ENCODE measurements at places on chromosomes 2 and 18. TPM values are rescaled to one million over a fixed set of nuclear protein-coding genes. Genes with fewer than 3 reads are reported as not detected.
A peak's percentile ranks its signal among the peaks of the same experiment; 100 is the strongest.

The NXPH2 gene
- total RNA-seq = 1.3 TPM

The CXCR1 gene
- not detected for total RNA-seq

The PAIP2B gene
- 16.8 TPM for total RNA-seq

The ASB18 gene
- not detected for total RNA-seq

The KCNG2 gene
- 0.15 TPM for total RNA-seq

The NEU2 gene
- total RNA-seq = not detected

The PTPRM gene
- total RNA-seq = 6.2 TPM

- H3K36me3 ChIP-seq = no peaks in the 10 kb centered on the region
- H3K4me3 ChIP-seq = no peak overlapping the region
- peaks cover 3% of the 10 kb centered on the region for H3K4me1 ChIP-seq
- H3K27ac ChIP-seq = no peak overlapping the region
Measured at GRCh38 chr2:158120664-158121641, 19.3 kb downstream of the UPP2 start.

GRCh38 chr18:24060644-24061043, 46.1 kb downstream of the TTC39C start:
- no peak for DNase-seq
- no peak overlapping the region for H3K4me3 ChIP-seq
- H3K4me1 ChIP-seq = peaks cover 3% of the 10 kb centered on the region
- H3K27me3 ChIP-seq = no peaks in the 10 kb centered on the region

DNA sequence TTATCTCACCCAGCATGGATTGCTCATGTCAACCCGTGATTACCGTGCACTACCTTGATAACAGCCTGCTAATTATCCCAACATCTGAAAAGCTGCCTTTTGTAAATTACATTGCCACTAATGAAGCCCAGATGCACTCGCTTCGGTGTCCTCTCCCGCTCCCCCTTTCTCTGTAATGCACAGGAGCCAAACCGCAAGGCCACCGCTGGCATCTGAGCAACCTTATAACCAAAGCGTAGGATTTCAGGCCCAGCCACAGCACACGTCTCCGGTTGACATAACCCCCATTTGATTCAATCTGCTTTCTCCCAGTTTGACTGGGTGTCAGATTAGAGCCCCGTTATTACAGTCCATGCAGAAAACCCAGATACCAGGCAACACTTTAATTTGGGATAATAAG, 341.2 kb downstream of the ALK start:
- no peaks in the 10 kb centered on the region for H3K36me3 ChIP-seq
- H3K27ac ChIP-seq = no peak overlapping the region
- peaks cover 2% of the 10 kb centered on the region for H3K4me1 ChIP-seq
- no peak for DNase-seq
- H3K4me3 ChIP-seq = no peak overlapping the region

- H3K4me3 ChIP-seq = no peak overlapping the region
- no peaks in the 10 kb centered on the region for H3K4me1 ChIP-seq
- no peak for DNase-seq
- no peaks in the 10 kb centered on the region for H3K36me3 ChIP-seq
- H3K27ac ChIP-seq = no peak overlapping the region
Measured at GRCh38 chr2:120509991-120510735, 164.2 kb downstream of the INHBB start.

DNA sequence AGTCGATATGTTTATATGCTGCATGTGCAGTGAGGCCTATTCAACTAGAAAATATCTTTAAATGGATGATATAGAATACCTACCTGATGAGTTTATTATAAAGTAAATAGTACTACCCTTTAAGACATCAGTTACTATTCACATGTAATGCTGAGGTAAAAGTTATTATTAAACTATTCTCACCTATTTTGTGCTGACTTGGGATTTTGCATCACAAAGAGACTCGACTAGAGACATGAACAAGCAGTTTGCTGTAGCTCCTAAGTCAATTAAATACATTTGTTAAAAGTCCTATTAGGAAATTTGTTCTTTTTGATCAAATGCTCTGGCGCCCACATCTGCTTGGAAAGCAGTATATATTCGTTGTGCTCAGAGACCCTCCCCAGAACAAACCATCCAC, 164.1 kb downstream of the CCDC85A start:
- no peaks in the 10 kb centered on the region for H3K36me3 ChIP-seq
- peaks cover 6% of the 10 kb centered on the region for H3K4me1 ChIP-seq
- H3K4me3 ChIP-seq = no peak overlapping the region
- H3K27ac ChIP-seq = no peak overlapping the region

DNA sequence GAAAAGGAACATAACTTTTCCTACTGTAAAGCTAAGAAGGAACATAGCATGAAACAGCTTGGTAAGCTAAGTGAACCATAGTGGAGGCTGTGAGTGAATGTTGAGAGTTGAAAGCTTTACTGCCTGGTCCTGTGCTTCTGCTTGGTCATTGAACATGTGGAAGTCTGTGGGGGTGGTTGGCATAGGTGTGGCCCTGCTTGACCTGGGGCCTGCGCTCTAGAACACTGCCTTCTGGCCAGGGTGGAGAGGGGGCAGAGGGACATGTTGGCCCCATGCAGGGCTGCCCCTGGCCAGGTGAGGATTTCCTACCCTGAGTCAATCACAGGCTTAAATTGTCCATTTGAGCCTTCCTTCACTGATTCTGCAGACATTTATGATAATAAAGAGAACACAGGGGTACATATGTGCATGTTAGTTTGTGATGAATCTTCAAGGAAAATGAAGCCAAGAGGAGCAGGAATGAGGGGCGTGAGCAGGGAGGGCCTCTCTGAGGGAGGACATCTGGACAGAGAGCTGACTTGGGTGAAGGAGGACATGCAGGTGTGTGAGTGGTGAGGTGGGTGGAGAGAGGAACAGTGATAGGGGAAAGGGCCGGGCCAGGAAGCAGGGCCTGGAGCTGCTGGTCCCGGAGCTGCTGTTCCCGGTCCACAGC, 16.6 kb downstream of the TRAF3IP1 start:
- H3K4me1 ChIP-seq = no peaks in the 10 kb centered on the region
- no peak overlapping the region for H3K27ac ChIP-seq
- H3K4me3 ChIP-seq = no peak overlapping the region
- no peak for DNase-seq

- H3K27me3 ChIP-seq = no peaks in the 10 kb centered on the region
- no peak for DNase-seq
- H3K36me3 ChIP-seq = no peaks in the 10 kb centered on the region
- H3K4me3 ChIP-seq = no peak overlapping the region
Measured at GRCh38 chr18:34117319-34117718, 107.4 kb downstream of the NOL4 start.

DNA sequence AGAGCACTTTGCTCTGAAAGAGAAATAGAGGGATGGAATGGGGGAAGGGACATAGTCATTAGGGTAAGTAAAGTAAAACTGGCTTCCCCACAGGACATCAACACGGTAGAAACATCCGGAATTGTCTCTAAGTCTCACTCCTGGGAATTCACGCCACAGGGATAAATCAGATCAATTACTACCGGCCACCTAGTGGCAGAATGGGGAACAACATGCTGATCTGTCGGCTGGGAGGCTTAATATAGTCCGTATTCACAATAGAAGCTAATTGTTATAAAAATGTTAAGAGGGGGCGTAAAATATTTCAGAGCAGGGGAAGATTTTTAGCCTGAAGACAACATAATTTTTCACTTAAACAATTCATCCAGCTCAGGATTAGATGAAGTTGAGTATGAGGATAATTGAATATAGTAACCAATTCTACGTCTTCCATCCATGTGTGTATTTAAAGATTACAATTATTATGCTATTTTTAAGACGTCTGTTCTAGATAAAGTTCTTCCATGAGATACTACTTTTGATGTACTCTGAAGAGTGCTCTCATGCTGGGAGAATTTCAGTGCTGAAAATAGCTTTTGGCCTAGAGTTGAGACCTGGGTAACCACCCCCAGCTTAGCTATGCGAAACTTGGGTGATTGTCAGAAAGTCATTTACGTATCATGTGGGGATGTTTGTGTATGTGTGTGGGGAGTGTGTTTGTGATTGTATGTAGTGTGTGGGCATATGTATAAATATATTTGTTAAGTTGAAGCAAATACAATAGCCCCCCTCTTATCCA, 65.7 kb downstream of the LRRTM1 start:
- peak; percentile 43 for DNase-seq
- no peaks in the 10 kb centered on the region for H3K4me1 ChIP-seq
- H3K27ac ChIP-seq = no peak overlapping the region
- H3K4me3 ChIP-seq = no peak overlapping the region

- H3K27me3 ChIP-seq = 0 out of 2 replicates have a peak, but pooled peaks cover under 1% of the 10 kb centered on the region
- H3K4me1 ChIP-seq = no peaks in the 10 kb centered on the region
- H3K4me3 ChIP-seq = peak overlapping the region; percentile 8
Measured at GRCh38 chr18:13318731-13319501, 100.4 kb downstream of the LDLRAD4 start.

GRCh38 chr2:47008381-47009252, 93.0 kb upstream of the MCFD2 start:
- no peak overlapping the region for H3K27ac ChIP-seq
- peak; percentile 49 for DNase-seq

DNA sequence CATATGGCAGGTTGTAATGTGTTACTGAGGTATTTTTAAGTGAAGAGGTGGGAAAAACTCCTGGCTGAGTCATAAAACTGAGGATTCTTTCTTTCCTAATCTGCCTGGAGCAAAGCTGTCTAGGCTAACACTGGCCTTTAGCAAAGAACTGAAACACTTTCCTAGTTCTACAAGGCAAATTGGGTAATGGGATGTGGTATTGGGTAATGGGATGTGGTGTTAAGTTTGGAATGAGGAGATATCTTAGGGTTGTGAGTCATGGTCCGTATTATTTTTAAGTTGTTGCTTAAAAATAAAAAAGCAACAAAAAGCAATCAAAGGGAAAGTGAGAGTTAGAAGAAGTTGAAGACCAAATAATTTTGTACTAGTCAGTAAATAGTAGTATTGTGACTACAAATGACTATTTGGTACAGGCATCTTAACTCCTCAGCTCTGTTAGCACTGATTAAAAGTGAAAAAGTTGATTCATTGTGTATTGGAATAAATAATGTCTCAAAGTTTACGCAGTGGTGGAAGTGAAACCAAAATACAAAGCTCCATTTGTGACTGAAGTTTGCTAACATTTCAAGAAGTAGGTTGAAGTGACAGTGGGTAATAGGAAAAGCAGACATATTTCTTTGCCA, 216.8 kb downstream of the CAMKMT start:
- no peak for DNase-seq
- H3K27ac ChIP-seq = no peak overlapping the region
- H3K36me3 ChIP-seq = no peaks in the 10 kb centered on the region
- H3K4me1 ChIP-seq = no peaks in the 10 kb centered on the region
- H3K27me3 ChIP-seq = no peaks in the 10 kb centered on the region

- no peak overlapping the region for H3K4me3 ChIP-seq
- DNase-seq = no peak
- no peaks in the 10 kb centered on the region for H3K36me3 ChIP-seq
- H3K27ac ChIP-seq = no peak overlapping the region
- no peaks in the 10 kb centered on the region for H3K4me1 ChIP-seq
Measured at GRCh38 chr18:77448046-77448445, 198.4 kb downstream of the GALR1 start.

DNA sequence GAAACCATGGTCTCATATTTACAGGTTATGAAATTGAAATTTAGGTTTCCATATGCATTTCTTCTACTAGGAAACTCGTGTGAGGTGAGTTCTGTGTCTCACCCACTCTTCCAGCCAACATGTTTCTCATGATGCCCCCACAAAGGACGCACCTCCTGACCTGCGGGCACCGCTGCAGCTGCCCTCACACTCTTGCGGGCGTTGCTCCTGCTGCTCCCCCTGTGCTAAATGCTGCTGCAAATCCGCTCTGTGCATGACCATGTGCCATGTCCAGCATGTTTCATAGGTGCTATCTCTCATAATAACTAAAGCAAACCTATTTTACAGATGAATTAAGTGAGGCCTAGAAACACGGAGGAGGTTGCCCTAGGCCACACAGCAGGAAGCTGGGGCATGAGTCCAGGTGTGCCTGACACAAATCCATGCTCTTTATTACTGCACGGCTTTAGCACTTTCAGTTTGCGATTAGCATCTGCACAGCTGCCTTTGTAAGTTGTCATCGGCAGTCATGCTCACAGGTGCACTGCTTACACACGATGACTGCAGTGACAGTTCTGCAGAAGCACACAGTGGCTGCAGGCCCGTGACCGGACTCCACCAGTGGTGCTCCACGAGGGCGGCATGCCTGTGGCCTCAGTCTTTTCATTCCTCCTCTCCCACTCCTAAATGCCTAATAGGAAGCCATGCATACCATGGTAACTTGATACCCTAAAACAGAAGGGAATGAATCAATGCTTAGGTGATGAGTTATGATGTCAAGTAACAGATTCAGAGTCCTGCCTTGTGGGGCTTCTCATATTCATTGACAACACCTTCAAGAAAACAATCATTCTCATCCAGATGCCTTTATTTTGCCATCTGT, 14.9 kb upstream of the GALR1 start:
- no peak overlapping the region for H3K4me3 ChIP-seq
- H3K27ac ChIP-seq = no peak overlapping the region
- H3K27me3 ChIP-seq = no peaks in the 10 kb centered on the region
- H3K36me3 ChIP-seq = peaks cover 17% of the 10 kb centered on the region
- no peak for DNase-seq
- H3K4me1 ChIP-seq = no peaks in the 10 kb centered on the region

DNA sequence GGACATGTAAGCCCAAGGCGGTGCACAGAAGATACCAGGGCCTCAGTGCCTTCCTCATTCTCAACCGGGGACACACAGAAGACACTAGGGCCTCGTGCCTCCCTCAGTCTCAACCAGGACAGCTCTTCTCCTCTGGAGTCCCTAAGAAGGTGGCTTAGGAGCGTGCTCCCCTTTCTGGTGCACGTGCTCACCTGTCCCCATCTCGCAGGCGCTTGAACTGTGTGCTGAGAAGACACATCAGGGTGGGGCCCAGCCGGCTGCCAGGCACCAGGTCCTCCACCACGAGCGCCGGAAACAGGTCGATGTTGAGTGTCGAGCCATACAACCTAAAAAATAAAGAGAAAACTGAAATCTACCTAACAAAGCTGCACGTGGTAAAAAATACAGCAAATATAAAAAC, 99.9 kb downstream of the PXDN start:
- no peaks in the 10 kb centered on the region for H3K4me1 ChIP-seq
- no peaks in the 10 kb centered on the region for H3K27me3 ChIP-seq
- H3K36me3 ChIP-seq = peaks cover 57% of the 10 kb centered on the region
- DNase-seq = peak; percentile 19
- H3K4me3 ChIP-seq = no peak overlapping the region

DNA sequence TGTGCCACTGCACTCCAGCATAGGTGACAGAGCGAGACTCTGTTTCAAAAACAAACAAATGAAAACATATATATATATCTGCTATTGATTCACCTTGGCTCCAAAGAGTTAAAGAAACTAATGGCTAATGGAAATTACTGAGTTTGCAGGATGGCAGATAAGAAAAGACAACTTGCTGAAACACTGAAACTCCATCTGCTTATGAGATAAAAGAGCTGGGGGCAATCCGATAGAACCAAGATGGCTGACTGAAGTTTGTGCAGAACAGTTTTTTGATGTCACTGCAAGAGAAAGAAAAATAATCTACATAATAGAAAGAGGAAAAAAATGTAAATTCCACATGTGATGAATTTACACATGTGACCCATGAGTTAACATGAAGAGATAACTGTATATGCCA, 88.2 kb downstream of the LRATD1 start:
- DNase-seq = no peak
- H3K27me3 ChIP-seq = no peaks in the 10 kb centered on the region
- H3K4me3 ChIP-seq = no peak overlapping the region
- H3K36me3 ChIP-seq = no peaks in the 10 kb centered on the region

- H3K27ac ChIP-seq = no peak overlapping the region
- H3K4me1 ChIP-seq = no peaks in the 10 kb centered on the region
- no peaks in the 10 kb centered on the region for H3K27me3 ChIP-seq
- H3K36me3 ChIP-seq = peaks cover 2% of the 10 kb centered on the region
Measured at GRCh38 chr2:72113847-72114692, 33.6 kb downstream of the CYP26B1 start.

GRCh38 chr2:85427300-85427835, 8.9 kb downstream of the SH2D6 start:
- no peak for DNase-seq
- no peak overlapping the region for H3K4me3 ChIP-seq
- no peaks in the 10 kb centered on the region for H3K36me3 ChIP-seq
- no peaks in the 10 kb centered on the region for H3K27me3 ChIP-seq
- H3K27ac ChIP-seq = no peak overlapping the region
